ENCODE measurements at places on chromosomes 16 and 17. TPM values are rescaled to one million over a fixed set of nuclear protein-coding genes. Genes with fewer than 3 reads are reported as not detected.

KCNG4 gene
- not detected for total RNA-seq

PERCC1 gene
- total RNA-seq = 0.32 TPM

IRF8 gene
- 3.0 TPM for total RNA-seq

KRT25 gene
- not detected for total RNA-seq

CD2BP2 gene
- 34.1 TPM for total RNA-seq

TBC1D3C gene
- total RNA-seq = not detected

CLEC10A gene
- total RNA-seq = 5.0 TPM

PIMREG gene
- total RNA-seq = 0.59 TPM

SPNS3 gene
- total RNA-seq = 0.24 TPM

FOXC2 gene
- total RNA-seq = 1.4 TPM

FBXO47 gene
- not detected for total RNA-seq

TMEM98 gene
- total RNA-seq = 10.0 TPM

RNF43 gene
- 3.8 TPM for total RNA-seq

CA7 gene
- not detected for total RNA-seq

C17orf67 gene
- total RNA-seq = 1.1 TPM

SMPD3 gene
- total RNA-seq = 0.13 TPM

TEKT1 gene
- total RNA-seq = not detected

CCL14 gene
- 7.2 TPM for total RNA-seq

PROCA1 gene
- 1.3 TPM for total RNA-seq

ACBD4 gene
- total RNA-seq = 8.0 TPM

LAT gene
- 2.4 TPM for total RNA-seq

SSTR5 gene
- total RNA-seq = 20.8 TPM

KRT33B gene
- not detected for total RNA-seq

GNG13 gene
- total RNA-seq = not detected

NME4 gene
- total RNA-seq = 81.6 TPM

ABCA3 gene
- total RNA-seq = 6.0 TPM

CTRB1 gene
- total RNA-seq = not detected

TPSD1 gene
- 0.51 TPM for total RNA-seq

P2RX5 gene
- total RNA-seq = 13.0 TPM

NTN3 gene
- 0.19 TPM for total RNA-seq

EVPLL gene
- not detected for total RNA-seq

MYH11 gene
- total RNA-seq = 14.0 TPM

CCL4 gene
- total RNA-seq = 0.62 TPM

SLC35B1 gene
- 53.3 TPM for total RNA-seq

CIBAR2 gene
- total RNA-seq = not detected

HOXB13 gene
- total RNA-seq = not detected

EVI2A gene
- total RNA-seq = 2.2 TPM

KRTAP4-9 gene
- total RNA-seq = not detected

PMFBP1 gene
- 0.19 TPM for total RNA-seq

LLGL2 gene
- 3.6 TPM for total RNA-seq

DRC3 gene
- 1.4 TPM for total RNA-seq

HS3ST2 gene
- 0.19 TPM for total RNA-seq

CHD9NB gene
- total RNA-seq = 0.86 TPM

KCNJ18 gene
- not detected for total RNA-seq

LRRC37A3 gene
- total RNA-seq = 2.2 TPM

ZP2 gene
- total RNA-seq = not detected

RGS11 gene
- total RNA-seq = 12.5 TPM

TBC1D3 gene
- not detected for total RNA-seq

TPPP3 gene
- 8.9 TPM for total RNA-seq

OR1F1 gene
- not detected for total RNA-seq

DPEP3 gene
- total RNA-seq = not detected

BIRC5 gene
- 1.7 TPM for total RNA-seq

OTOP2 gene
- not detected for total RNA-seq

KIFC3 gene
- total RNA-seq = 61.6 TPM

All from Right ventricle myocardium superior (tissue), 1 donor.